NCI-H526 (cell line): ENCODE measurements at places on chromosomes 1 and 21.

GRCh38 chr1:112501810-112502641 lies 6.7 kb upstream of the WNT2B start:
- DNase-seq: peak; percentile 17

DNA sequence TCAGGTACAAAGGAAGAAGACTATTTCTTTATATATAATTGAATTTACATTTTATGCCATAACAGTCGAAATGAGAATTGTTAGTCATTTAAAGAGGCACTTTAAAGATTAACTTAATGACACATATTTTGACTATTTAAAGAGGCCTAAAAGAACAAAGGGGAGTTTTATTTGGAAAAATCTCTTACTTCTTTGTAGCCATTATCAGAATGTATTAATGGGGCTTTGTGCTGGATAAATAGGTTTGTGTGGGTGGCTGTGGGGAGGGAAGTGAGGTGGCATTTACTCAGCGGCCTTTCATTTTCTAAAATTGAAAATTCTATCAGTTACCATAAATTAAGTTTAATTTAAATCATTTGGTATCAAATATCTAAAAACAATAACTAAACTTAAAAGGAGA lies 462.2 kb upstream of the CXADR start:
- DNase-seq: no peak

- DNase-seq: no peak
Observed at GRCh38 chr1:154453574-154454352, 48.3 kb upstream of the TDRD10 start.

DNA sequence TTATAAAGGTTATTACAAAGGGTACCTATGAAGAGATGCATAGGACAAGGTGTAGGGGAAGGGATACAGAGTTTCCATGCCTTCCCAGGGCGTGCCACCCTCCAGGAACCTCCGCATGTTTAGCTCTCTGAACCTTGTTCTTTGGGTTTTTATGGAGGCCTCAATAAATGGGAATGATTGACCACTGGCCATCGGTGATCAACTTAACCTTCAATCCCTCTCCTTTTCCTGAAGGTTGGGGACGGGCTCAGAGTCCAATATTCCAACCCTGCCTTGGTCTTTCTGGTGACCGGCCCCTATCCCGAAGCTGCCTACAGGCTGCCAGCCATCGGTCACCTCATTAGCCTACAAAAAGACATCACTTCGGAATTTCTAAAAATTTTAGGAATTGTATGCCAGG lies 11.7 kb downstream of the CD244 start:
- DNase-seq: no peak

DNA sequence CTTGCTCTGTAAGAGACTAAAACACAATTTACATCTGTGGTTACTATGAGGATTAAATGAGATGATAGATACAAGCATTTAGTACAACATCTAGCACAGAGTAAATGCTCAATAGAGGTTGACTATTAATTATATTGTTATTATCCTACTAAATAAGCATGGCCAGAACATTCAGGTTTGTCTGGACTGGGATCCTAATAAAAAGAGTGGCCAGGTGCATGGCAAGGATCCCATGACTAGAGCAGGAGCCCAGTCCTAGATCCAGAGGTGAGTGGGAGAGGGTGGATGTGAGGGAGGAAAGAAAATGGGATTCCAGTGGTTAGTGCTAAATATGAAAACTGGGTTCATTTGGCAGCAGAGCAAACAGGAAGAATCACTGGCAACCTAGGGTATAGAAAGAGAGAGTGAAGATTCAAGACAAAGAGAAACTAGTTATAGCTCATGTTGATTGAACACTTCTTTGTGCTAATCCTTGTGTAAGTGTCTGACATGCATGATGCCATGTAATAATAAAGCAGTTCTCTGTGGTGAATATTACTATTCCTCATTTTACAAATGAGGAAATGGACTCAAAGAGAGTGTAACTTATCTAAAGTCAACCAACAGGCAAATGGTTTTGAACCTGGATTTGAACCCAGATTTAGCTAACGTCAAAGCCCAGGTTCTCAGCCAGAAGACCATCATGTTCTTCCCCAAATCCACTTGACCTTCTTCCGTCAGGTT lies 71.1 kb upstream of the FGGY start:
- no peak for DNase-seq

DNA sequence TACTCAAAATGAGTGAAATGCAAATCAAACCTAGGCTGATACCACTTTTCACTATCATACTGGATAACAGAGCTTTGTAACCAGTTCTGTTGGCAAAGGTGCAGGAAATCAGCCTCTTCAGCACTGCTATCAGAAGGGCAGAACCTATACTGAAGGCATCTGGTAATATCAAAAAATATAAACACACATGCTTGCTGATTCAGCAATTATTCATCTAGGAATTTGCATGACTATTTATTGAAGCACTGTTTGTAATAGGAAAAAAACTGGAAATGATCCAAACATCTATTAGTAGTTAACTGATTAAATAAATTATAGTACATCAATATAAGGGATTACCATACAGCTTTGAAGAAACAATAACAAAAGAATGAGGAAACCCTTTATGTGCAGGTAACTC lies 21.4 kb downstream of the ARHGAP29 start:
- DNase-seq: no peak

- DNase-seq: no peak
Observed at GRCh38 chr1:206738370-206739366, 31.9 kb upstream of the IL19 start.

DNA sequence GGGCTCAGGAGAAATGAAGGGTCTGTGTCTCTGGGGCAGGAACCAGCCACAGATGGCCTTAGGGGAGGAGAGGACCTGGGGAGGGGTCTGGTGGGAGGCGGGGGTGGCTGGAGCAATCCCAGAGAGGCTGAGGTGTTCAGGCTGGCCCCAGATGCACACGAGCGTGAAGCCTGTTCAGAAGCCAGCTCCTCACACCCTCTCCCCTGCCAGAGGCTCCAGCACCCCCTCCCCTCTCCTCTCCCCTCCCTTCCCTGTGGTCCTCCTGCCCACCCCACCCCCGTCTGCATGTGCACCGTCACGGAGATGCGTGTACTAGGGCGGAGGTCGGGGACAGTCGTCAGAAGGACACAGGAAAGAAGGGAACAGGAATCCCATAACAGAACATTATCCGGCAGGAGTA lies 115.0 kb upstream of the COL6A1 start:
- DNase-seq: peak; percentile 38

- peak; percentile 20 for DNase-seq
Observed at GRCh38 chr1:58251430-58252073, 295.0 kb downstream of the OMA1 start.

GRCh38 chr1:61157468-61157987 lies 75.2 kb downstream of the NFIA start:
- DNase-seq: no peak

DNA sequence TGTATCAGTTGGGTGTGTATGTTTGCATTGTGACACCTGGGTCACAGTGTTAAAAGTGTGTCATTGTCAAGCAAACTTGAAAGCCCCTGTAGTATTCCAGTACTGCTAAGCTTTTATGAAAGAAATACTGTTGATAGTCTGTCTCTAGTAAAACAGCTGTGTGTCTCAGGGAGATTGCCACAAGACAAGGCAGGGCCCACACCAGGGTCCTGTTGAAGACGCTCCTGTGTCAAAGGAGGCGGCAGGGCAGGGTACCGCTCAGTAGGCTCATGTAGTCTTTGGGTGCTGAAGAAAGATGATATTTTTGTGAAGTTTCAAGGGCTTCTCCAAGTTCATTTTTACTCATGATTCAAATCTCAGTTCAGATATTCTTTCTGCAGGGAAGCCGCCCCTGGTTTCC lies 132.5 kb downstream of the GALNT2 start:
- DNase-seq: no peak

- no peak for DNase-seq
Observed at GRCh38 chr21:26804895-26805609, 40.2 kb downstream of the ADAMTS1 start.

GRCh38 chr1:165387505-165387904 lies 31.0 kb upstream of the LMX1A start:
- no peak for DNase-seq

DNA sequence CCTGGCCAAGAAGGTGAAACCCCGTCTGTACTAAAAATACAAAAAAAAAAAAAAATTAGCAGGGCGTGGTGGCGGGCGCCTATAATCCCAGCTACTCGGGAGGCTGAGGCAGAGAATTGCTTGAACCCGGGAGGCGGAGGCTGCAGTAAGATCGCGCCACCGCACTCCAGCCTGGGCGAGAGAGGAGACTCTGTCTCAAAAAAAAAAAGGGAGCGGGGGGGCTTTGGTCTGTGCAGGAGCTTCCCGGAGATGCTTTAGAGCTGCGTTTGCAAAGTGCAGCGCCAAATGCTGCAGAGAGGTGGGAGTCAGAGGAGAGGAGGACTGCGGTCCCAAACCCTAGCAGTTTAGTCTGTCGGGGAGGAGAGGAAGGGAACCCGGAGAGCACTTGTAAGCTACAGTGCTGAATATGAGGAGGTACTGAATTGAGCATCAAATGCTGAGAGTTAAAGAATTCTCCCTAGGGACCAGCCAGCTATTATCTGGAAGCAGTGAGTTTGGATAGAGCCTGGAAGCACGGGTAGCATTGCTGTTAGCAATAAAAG lies 569 bp downstream of the FALEC start:
- DNase-seq: peak; percentile 96

GRCh38 chr21:41831453-41831831 lies 47.7 kb downstream of the PRDM15 start:
- no peak for DNase-seq

GRCh38 chr1:161226759-161227158 lies 899 bp downstream of the TOMM40L start:
- peak; percentile 58 for DNase-seq

- no peak for DNase-seq
Observed at GRCh38 chr1:43719063-43719462, 11.7 kb downstream of the ST3GAL3 start.

DNA sequence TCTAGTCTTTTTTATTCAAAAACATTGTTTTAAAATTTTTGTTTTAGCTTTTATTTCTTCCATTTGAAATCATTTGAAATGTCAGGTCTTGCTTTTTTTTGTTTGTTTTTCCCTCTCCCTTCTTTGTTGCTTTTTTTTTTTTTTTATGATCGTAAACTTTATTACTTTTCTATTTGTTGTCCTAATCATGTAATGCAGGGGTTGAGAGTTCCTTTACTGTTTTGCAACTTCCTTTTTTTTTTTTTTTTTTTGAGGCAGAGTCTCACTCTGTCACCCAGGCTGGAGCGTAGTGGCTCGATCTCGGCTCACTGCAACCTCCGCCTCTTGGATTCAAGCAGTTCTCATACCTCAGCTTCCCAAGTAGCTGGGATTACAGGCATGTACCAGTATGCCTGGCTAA lies 24.8 kb downstream of the IVNS1ABP start:
- no peak for DNase-seq

DNA sequence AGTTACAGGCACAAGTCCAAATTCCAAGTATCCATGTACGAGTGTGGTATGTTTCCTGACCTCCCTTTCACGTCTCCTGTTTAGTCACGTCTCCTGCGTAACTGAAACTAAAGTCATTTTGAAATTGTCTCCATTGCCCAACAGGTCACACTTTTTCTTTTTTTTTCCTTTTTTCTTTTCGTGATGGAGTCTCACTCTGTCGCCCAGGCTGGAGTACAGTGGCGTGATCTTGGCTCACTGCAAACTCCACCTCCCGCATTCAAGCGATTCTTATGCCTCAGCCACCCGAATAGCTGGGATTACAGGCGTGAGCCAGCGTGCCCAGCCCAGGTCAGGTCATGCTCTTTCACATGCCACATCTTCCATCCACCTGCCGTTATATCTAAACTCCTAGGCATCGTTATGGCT lies 38.2 kb downstream of the L1TD1 start:
- no peak for DNase-seq

GRCh38 chr1:27392096-27392777 lies at the start of gene GPR3:
Gene GPR3, plus strand, starts transcription at chr1:27392622. Its CDS starts 1,177 bp downstream, at chr1:27393799.
- DNase-seq: peak; percentile 94

- no peak for DNase-seq
Observed at GRCh38 chr1:51190961-51191360, 45.1 kb upstream of the RNF11 start.

- DNase-seq: no peak
Observed at GRCh38 chr1:215023155-215023832, 59.2 kb upstream of the KCNK2 start.

GRCh38 chr1:167427848-167428247 lies 90.5 kb downstream of the CD247 start:
- no peak for DNase-seq

DNA sequence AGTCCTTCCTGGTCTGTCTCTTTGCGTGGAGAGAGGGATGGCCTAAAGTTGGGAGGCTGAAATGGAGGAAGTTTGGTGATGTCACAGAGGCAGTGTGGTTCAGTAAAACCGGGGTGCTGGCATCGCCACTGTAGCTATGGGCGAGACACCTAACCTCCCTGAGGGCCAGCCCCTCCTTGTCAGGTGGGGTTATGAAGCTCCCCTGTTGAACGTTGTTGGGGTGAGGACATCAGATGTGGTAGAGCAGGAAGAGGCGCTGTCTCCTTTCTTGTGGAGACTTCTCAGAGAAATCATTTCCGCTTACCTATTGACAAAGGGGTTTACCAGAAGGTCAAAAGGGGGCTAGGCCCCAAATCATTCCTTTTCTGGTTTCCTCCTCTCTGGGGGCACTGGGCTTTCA lies 294.7 kb downstream of the SIPA1L2 start:
- no peak for DNase-seq

- no peak for DNase-seq
Observed at GRCh38 chr1:248871837-248872401, 13.0 kb upstream of the ZNF692 start.

GRCh38 chr1:4851385-4852065 lies 197.1 kb downstream of the AJAP1 start:
- no peak for DNase-seq

GRCh38 chr21:36628106-36628505 lies 70.8 kb upstream of the SIM2 start:
- DNase-seq: peak; percentile 66

DNA sequence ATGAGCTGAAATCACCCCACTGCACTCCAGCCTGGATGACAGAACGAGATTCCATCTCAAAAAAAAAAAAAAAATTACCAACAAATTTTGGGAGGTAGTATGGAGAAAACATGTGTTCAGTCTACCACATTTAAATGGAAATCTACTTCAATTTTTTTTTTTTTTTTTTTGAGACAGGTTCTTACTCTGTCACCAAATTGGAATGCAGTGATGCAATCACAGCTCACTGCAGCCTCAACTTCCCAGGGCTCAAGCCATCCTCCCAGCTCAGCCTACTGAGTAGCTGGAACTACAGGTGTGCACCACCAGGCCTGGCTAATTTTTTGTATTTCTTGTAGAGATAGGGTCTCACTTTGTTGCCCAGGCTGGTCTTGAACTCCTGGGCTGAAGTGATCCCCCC lies 82.1 kb downstream of the GFI1 start:
- no peak for DNase-seq
